ENCODE measurements at places on chromosomes 3 and 15.

- DNase-seq, result no peak
Observed at GRCh38 chr3:159263750-159264553, 462.1 kb downstream of the MFSD1 start.

DNA sequence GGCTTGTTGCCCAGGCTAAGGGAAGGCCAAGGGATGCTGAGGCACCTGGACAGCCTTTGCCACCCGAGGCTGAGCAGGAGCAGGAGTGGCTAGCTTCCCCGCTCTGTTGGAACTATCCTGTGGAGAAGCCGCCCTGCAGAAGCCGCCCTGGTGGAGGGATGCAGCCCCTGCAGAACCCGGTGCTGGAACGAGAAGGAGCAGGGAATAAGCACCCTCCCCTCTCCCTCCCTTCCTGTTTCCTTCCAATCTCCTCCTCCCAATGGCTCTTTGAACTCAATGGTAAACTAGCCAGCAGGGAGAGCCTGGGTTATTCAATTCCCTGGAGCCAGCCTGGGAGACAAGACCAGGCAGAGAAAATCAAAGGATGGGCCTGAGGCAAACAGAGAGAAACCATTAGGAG, 11.8 kb upstream of the HRG start:
- DNase-seq, result no peak

- no peak for DNase-seq
Observed at GRCh38 chr15:47974724-47975123, 146.1 kb upstream of the SLC24A5 start.

DNA sequence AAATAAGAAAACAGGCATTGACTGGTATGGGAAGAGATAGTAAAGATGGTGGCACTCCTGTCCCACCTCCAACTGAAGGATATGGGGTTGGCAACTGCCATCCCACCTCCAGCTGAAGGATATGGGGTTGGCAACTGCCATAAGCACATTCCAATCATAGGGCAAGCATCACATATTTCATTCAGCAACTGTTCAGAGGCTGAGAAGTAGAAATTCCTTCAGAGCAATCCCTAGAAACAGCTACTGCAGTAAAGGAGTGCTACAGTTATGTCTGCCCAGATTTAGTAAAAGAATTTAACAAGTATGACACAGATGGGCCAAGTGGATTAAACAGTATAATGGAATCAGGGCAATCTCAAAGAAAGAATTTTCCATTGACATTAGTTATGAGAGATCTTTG, 156.8 kb downstream of the IMPG2 start:
- DNase-seq, result no peak

DNA sequence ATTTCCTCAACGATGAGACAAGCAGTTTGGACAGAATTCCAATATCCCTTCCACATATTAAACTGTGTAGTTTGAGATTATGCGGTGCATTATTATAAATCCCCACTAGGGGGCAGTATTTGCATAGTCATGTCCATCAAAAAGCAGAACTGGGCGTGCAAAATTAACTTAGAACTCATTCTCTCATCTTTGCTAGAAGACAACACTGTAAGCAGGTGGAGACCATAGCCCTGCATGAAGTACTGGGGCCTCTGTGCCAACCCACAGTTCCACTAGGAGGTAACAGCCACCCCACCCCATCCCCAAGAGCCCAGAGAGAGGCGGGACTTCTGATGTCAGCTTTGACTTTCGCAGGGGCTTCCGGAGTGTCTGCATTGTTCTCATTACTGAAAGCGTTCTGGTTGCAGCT, 106.6 kb upstream of the TMC3 start:
- DNase-seq, result no peak

DNA sequence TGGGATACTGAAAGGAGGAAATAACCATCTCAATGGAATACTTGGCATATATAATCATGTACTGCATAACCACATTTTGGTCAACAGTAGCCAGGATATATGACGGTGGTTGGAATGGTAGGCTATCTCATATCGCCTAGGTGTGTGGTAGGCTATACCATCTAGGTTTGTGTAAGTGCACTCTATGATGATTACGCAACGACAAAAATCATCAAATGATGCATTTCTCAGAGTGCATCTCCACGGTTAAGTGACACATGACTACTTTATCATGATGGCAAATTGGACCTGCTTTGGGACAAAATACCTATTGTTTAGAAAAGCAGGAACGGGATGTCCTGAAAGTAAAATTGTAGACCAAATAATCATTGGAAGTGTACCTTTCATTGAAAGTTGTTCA, 2.8 kb downstream of the MYZAP start:
- no peak for DNase-seq

DNA sequence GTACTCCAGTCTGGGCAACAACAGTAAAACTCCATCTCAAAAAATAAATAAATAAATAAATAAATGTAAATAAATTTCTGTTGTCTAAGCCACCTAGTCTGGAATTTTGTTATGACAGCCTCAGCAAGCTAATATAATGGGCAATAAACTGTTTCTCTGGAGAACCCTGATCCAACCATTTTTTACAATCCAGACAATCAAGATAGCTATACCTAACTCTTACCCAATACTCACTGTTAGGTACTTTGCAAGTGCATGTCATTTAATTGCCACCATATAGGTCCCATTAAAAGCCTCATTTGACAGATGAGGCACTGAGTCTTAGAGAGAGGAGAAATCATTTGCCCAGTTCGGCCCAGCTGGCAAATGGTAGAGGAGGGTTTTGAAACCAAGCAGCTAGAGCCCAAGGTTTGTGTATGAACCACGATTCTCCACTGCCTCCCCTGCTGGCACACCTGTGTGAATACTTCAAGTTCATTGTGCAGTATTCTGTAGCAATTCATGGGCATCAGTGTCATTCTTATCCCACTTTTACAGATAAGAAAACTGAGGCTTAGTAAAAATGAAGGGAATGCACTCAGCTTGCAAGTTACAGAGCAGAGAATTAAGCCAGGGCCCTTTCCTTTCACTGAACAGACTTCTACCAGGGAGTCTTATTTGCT, 107.0 kb upstream of the UBE2E1 start:
- no peak for DNase-seq

DNA sequence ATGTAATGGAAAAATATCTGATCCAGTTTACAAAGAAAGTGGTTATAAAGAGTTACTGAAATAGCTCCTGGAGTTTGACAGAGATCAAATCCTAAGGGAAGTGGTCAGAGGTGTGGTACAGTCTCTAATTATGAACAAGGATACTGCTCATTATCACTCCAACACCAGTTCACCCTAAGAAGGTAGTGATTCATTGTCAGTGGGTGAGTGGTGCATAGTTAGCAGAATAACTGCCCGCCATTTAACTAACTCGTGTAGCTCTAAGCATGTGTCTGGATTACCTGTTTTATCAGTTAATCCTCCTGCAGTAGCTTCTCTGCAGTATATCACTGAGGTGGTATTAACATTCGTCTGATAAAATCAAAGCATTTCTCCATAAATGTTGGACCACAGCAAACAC, 700.1 kb downstream of the NLGN1 start:
- no peak for DNase-seq

GRCh38 chr3:129015388-129016105, 14.4 kb downstream of the EFCC1 start:
- DNase-seq, result no peak

Measured in chondrocyte (in vitro differentiated cells).